ENCODE measurements at places on chromosomes 2 and 18. TPM values are rescaled to one million over a fixed set of nuclear protein-coding genes. Genes with fewer than 3 reads are reported as not detected.

The SERPINB4 gene
- not detected for total RNA-seq

The POMC gene
- total RNA-seq = 6.5 TPM

DNA sequence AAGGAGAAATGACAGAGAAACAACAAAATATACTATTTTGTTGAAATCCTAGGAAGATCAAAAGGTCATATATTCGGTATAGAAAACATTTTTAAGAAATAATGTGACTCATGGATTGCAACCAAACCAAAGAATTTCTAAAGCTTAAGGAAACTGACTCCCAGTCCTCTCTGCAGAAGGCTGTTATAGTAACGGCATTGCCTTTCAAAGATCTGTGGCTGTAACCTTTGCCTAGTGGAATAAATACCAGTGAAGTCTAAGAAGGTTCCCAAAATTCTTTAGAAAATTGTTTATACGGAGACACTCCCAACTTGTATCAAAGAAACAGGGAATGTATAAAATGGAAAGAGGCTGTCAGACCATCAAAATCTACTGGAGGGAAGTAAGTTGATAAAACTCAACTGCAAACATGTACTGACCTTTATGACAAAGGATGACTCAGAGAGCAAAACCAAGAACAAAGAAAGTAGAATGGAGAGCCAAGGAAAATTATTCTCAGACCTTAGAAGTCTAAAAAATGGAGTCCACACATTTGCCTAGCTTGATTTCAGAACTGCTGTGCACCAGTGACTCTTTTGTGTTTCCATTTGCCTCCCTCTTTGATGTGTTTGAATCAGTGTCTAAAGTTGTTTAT lies 48.6 kb upstream of the FSIP2 start:
- no peak for DNase-seq

The COLEC11 gene
- total RNA-seq = 6.6 TPM

The CIB4 gene
- total RNA-seq = not detected

The SPEG gene
- 125 TPM for total RNA-seq

GRCh38 chr18:78378403-78378802 lies 601.2 kb upstream of the SALL3 start:
- no peak for DNase-seq

The SPATA3 gene
- not detected for total RNA-seq

- DNase-seq = no peak
Measured at GRCh38 chr2:6310256-6311215, 555.2 kb downstream of the CMPK2 start.

DNA sequence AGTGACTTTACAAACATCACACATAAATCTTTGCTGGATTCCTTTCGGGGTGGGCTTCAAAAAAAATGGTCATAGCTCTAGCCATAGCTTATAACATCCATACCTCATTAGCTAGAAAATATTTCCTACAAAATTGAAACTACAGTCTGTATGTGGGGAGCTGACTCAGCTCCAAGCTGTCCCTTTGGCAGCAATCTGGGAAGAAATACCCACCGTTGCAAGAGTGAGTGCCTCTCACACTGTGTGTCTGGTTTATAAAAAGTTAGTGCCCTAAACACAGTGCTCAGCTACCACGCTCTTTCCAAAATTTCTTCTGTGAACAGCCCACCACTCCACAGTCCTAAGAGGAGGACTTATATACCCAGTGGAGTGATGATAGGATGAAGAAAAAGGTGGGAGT lies 170.1 kb downstream of the RBM43 start:
- DNase-seq = no peak

The C2orf92 gene
- 1.5 TPM for total RNA-seq

- DNase-seq = no peak
Measured at GRCh38 chr2:238966072-238966937, 118.4 kb downstream of the TWIST2 start.

The ALK gene
- 0.09 TPM for total RNA-seq

The CCDC85A gene
- 3.4 TPM for total RNA-seq

GRCh38 chr2:135603543-135603942 lies 72.3 kb downstream of the R3HDM1 start:
- DNase-seq = no peak

DNA sequence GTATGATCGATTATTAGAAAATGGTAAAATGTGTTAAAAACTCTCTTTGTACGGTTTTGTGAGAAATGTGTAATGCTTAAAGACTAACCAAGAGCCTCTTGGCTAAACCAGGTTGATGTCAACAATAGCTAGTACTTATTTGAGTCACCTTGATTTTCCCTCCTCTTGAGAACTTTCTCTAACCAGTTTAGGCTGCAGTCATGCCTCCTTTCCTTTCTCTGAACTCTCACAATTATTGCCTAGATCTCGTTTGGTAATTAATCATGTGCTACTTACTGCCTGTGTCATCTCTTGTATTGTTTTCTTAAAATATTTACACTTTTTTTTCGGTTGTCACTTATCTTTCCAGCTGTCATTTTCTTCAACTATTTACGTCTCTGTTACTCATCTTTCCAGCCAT lies 1.1 kb upstream of the EPC2 start:
- DNase-seq = no peak

DNA sequence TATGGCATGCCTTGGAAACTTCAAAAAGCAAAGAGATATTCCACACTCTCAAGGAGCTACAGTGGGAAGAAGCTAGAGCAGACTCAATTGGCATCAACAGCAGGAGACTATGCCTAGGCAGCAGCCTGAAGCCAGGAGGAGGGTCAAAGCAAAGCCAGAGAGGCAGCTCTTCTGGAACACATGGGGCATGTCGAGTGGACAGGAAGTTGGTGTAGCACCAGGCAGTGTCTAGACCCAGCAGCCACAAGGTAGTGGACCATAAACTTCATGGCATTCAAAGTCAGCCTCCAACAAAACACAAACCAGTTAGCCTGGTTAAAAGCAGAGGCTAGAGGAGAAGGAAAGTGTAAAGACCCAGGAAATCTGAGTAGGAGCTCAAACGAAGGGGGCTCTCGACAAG lies 311.2 kb upstream of the PKDCC start:
- no peak for DNase-seq

DNA sequence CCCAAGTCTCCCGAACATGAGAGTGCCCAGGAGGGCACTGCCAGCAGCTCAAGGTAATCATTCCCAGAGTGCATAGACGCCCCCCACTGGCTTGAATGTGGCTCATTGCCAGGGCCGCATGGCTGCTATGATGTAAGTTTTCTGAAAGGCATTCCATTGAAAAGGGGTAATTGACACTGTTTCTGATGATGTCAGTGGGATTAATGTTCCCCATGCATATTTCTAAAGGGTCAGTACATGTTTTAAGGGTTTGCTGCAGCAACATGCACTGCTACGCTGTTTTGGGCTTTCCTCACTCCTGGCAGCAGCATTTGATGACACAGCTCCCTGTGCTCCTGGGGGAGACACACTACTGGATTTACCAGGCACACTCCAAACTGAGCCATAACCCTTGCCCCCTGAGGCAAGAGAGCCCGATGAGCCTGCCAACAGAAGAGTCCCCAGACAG lies 36.7 kb downstream of the KIAA2012 start:
- DNase-seq = peak; percentile 13

- DNase-seq = no peak
Measured at GRCh38 chr2:29033172-29033571, 41.2 kb downstream of the PCARE start.

Data from heart right ventricle (tissue), 16 donors.